ENCODE measurements at places on chromosomes 16 and 17.

GRCh38 chr16:74633686-74634085 is 26.8 kb upstream of the GLG1 start:
- DNase-seq = no peak

GRCh38 chr16:13289515-13289914 is 388.1 kb downstream of the SHISA9 start:
- peak; percentile 38 for DNase-seq

DNA sequence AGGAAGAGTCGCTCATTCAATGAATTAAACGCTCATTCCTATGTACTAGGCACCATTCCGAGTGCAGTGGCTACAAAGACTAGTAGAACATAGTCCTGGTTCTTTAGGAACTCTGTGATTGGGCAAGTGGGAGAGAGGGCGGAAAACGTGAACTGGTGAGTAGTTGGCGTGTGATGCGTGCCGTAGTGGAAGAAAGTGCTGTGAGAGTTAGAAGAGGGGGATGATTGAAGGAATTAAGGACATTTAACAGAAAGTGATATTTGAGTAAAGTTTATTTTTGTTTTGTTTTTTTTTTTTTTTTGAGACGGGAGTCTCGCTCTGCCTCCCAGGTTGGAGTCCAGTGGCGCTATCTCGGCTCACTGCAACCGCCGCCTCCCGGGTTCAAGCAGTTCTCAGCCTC is 7.9 kb upstream of the SLFN14 start:
- DNase-seq = peak; percentile 22

- DNase-seq = peak; percentile 77
Observed at GRCh38 chr16:3065069-3065741, at the start of gene IL32. Gene IL32, plus strand, starts transcription at chr16:3065640. Its CDS starts 172 bp downstream, at chr16:3065812.

GRCh38 chr17:76534831-76535732 is 2.4 kb downstream of the CYGB start:
- no peak for DNase-seq

Measured in GM13976 (cell line).